ENCODE measurements at places on chromosomes 1 and 21.
A peak's percentile ranks its signal among the peaks of the same experiment; 100 is the strongest.

DNA sequence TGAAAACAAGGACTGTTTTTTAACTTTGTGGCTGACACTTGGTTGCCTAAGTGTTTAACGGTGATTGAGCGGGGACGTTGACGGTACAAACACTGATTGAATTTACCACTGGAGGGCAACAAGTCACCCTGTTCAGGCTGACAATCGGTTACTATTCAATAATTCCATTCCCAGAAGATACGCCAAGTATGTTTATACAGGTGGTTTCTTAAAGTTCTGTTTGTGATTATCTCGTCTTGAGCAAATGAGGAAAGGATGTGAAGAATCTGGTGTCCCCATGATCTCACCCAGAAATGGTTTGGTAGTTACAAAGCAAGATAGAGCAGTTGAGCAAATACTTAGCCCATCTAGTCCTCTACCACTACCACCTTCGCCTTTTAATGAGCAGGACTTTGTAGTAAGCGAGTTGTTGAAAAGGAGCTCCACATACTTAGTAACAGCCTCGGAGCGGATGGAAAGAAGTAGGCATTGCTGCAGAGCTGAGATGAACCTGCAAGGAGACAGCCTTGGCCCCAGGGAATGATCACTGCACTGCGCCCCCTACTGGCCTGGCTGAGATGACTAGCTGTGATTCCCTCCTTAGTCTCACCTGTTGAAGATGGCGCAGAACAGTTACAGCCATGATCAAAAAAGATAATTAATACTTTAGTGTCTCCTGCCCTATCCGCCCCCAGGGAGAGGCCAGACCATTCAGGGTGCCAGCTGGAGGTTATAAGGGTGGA is 36.3 kb downstream of the IFNAR1 start:
- no peaks in the 10 kb centered on the region for H3K27me3 ChIP-seq
- H3K27ac ChIP-seq = peak overlapping the region; percentile 51
- DNase-seq = peak; percentile 90

GRCh38 chr1:186812570-186812969 is 16.2 kb upstream of the PLA2G4A start:
- H3K4me1 ChIP-seq = no peaks in the 10 kb centered on the region
- DNase-seq = no peak
- no peaks in the 10 kb centered on the region for H3K36me3 ChIP-seq
- no peak overlapping the region for H3K4me3 ChIP-seq

GRCh38 chr1:31227891-31228568 is 11.7 kb downstream of the NKAIN1 start:
- no peak overlapping the region for H3K27ac ChIP-seq
- H3K4me1 ChIP-seq = no peaks in the 10 kb centered on the region
- no peaks in the 10 kb centered on the region for H3K36me3 ChIP-seq
- no peaks in the 10 kb centered on the region for H3K27me3 ChIP-seq

GRCh38 chr1:51417496-51418383 is 87.4 kb upstream of the TTC39A start:
- no peak overlapping the region for H3K27ac ChIP-seq
- no peak for DNase-seq
- H3K27me3 ChIP-seq = no peaks in the 10 kb centered on the region
- H3K4me1 ChIP-seq = no peaks in the 10 kb centered on the region

GRCh38 chr1:247358920-247359319 is 27.3 kb upstream of the ZNF496 start:
- peaks cover 14% of the 10 kb centered on the region for H3K4me1 ChIP-seq
- no peaks in the 10 kb centered on the region for H3K27me3 ChIP-seq
- peak overlapping the region; percentile 14 for H3K27ac ChIP-seq
- no peaks in the 10 kb centered on the region for H3K36me3 ChIP-seq

GRCh38 chr1:6956488-6957159 is 171.4 kb downstream of the CAMTA1 start:
- no peaks in the 10 kb centered on the region for H3K4me1 ChIP-seq
- no peak overlapping the region for H3K27ac ChIP-seq
- no peak for DNase-seq
- H3K36me3 ChIP-seq = no peaks in the 10 kb centered on the region
- no peak overlapping the region for H3K4me3 ChIP-seq

DNA sequence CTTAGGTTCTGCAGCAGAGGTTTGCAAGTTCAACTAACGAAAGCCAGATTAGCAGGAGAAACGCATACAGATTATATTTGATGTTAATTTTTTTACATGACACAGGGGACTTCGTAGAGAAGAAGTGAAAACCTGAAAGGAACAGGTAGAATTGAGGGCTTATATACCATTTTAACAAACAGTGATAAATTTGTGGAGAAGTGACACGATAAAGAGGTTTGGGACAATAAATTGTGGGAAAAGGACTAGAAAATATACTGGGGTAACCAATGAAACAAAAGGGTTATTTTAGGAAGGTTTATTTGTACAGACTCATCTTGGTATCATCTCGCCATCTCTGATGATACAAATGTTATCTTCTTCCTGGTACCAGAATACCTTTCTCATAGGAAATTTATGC is 452.9 kb downstream of the SETD4 start:
- H3K4me3 ChIP-seq = no peak overlapping the region
- no peaks in the 10 kb centered on the region for H3K4me1 ChIP-seq
- DNase-seq = no peak
- H3K27ac ChIP-seq = no peak overlapping the region
- no peaks in the 10 kb centered on the region for H3K36me3 ChIP-seq

DNA sequence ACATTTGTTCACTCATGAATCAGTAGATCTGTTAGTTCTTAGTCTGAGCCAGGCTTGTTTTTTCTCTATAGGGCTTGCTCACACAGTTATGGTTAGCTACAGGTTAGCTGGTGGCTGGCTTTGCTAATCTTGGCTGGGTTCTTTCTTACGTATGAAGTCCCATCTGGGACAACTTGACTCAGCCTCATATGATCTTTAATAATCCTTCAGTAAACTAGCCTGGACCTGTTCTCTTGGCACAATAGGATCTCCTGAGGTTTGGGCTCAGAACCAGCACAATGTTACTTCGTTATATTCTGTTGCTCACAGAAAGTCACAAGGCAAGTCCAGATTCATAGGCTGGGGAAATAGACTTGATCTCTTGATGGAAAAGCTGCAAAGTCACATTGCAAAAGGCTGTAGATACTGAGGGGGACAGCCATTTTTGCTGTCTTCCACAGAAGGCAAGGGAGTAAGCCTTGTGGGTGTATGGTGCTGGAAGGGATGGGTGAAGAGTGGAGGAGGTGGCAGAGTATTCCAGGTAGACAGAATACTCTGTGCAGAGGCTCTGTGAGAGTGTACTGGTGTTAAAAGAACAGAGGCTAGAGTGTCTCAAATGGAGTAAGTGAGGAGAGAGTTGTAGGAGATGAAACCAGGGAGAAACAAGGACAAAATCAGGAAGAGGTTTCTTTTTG is 24.4 kb downstream of the EFCAB7 start:
- no peaks in the 10 kb centered on the region for H3K4me1 ChIP-seq
- H3K27ac ChIP-seq = no peak overlapping the region
- H3K27me3 ChIP-seq = no peaks in the 10 kb centered on the region
- DNase-seq = no peak
- no peak overlapping the region for H3K4me3 ChIP-seq

- no peak overlapping the region for H3K27ac ChIP-seq
- no peak for DNase-seq
- no peak overlapping the region for H3K4me3 ChIP-seq
- peaks cover 6% of the 10 kb centered on the region for H3K4me1 ChIP-seq
- peaks cover 37% of the 10 kb centered on the region for H3K27me3 ChIP-seq
- no peaks in the 10 kb centered on the region for H3K36me3 ChIP-seq
These were observed 3.1 kb downstream of the CLIC6 start for GRCh38 chr21:34671891-34672290.

- H3K4me1 ChIP-seq = peaks cover 6% of the 10 kb centered on the region
- no peaks in the 10 kb centered on the region for H3K36me3 ChIP-seq
- H3K27me3 ChIP-seq = peaks cover 27% of the 10 kb centered on the region
- no peak overlapping the region for H3K27ac ChIP-seq
These were observed 7.9 kb downstream of the KLHDC8A start for GRCh38 chr1:205348554-205349487.

DNA sequence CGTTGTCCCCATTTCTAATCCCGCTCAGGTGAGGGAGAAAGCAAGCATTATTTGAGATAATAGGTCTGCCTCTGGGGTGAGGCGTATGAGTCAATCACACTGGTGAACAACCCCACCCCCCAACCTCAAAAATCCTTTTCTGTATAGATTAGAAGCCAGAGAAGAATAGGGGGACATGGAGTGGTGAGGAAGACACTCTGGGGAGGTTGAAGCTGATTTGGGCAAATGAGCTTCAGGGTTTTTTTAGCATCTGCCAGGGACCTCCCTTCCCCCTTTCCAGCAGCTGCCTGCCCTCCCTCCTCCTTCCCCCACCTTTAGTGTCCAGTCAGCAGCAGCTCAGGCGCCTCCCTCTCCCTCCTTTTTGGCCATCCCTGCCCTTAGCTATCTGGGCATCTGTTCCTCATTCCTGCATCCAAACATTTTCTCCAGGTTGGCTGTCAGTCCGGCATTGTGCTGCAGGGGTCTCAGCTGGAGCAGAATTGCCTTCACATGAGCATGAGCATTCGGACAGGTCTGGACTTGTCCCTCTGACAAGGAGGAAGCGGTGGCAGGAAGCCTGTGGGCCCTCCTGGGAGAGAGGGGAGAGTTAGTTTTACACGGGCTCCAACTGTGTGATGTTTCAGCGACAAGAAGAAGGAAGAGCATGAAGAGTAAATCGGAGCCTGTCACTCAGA is 30.8 kb upstream of the PTGFRN start:
- no peaks in the 10 kb centered on the region for H3K36me3 ChIP-seq
- no peak for DNase-seq
- H3K27me3 ChIP-seq = no peaks in the 10 kb centered on the region
- H3K4me3 ChIP-seq = peak overlapping the region; percentile 28

DNA sequence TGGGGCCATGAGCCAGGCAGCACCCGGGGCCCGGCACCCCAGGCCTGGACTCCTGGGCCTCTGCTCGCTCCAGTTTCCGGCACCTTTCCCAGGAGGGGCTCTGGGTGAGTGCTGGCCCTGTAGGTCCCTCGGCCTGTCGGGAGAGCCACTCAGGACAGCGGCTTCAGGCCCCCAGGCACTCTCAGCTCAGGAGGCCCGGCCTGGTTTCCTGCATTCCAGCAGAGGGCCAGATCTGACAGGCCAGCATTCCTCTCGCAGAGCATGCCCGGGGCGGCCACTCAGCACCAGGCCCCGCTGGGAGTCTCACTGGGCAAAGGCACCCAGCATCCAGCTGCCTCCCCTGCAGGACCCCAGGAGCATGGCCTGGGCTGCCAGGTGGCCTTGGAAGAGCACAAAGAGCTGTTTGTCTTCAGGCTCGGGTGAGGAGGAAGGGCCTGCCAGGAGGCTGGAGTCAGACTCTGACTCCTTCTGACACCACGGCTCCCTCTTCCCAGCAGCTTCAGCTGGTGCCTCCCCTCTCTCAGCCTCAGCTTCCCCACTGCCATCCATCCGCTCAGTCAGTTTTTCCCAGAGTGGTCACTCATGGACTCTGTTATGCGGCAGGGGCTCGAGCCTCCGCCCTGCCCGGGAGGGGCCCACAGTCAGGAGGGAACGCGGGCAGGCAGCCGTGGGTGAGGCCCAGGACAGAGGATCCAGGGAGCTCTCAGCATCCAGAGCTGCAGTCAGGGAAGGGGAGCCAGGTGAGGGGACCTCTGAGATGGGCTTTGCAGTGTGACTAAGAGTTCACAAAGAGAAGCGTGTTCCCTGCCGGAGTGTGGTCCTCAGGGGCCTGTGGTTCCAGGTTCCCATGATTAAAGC is 51.7 kb downstream of the WNT9A start:
- H3K36me3 ChIP-seq = no peaks in the 10 kb centered on the region
- H3K4me1 ChIP-seq = no peaks in the 10 kb centered on the region
- no peak overlapping the region for H3K4me3 ChIP-seq
- DNase-seq = peak; percentile 62
- H3K27me3 ChIP-seq = no peaks in the 10 kb centered on the region

GRCh38 chr1:85091671-85092280 is 43.5 kb upstream of the MCOLN3 start:
- no peaks in the 10 kb centered on the region for H3K27me3 ChIP-seq
- H3K4me3 ChIP-seq = peak overlapping the region; percentile 28
- no peak for DNase-seq
- no peaks in the 10 kb centered on the region for H3K4me1 ChIP-seq
- no peak overlapping the region for H3K27ac ChIP-seq
- H3K36me3 ChIP-seq = no peaks in the 10 kb centered on the region

DNA sequence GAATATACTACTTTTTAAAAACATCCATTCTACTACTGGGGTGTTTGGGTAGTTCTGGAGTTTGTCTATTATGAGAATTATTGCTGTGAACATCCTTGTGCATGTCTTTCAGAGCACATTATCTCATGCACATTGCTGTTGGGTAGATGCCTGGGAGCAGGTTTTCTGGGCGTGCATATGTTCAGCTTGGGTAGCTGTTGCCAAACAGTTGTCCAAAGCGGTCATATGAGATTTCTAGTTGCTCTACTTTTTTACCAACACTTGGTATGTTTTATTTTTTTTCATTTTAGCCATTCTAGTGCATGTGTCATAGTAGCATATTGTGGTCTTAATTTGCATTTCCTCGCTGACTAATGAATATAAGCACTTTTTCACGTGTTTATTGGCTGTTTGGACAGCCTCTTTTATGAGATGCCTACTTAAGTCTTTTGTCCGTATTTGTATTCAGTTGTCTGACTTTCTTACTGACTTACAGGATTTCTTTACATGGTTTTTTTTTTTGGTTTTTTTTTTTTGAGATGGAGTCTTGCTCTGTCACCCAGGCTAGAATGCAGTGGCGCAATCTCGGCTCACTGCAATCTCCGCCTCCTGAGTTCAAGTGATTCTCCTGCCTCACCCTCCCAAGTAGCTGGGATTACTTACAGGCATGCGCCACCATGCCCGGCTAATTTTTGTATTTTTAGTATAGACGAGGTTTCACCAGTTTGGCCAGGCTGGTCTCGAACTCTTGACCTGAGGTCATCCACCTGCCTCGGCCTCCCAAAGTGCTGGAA is 18.1 kb downstream of the ZDHHC18 start:
- DNase-seq = no peak
- no peak overlapping the region for H3K27ac ChIP-seq
- H3K27me3 ChIP-seq = no peaks in the 10 kb centered on the region
- peaks cover 9% of the 10 kb centered on the region for H3K4me1 ChIP-seq

DNA sequence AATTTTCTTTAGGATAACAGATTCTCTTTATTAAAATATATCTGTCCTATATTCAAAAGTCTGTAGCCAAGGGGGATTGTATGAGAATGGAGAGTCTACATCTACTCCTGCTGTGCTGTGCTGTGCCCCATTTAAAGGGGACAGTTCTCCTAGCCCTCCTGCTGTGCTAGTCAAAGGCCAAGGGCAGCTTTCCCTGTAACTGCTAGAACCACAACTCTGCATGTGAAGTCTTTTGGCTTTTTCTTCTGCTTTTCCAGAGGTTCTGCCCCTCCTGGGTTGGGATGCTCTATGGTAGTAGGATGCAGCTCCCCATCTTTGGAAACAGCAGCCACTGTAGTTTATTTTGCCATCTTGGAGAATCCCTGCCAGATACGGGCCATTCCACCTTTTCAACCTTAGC is 197.5 kb upstream of the JUN start:
- peaks cover 5% of the 10 kb centered on the region for H3K4me1 ChIP-seq
- DNase-seq = no peak
- H3K27me3 ChIP-seq = no peaks in the 10 kb centered on the region
- no peak overlapping the region for H3K4me3 ChIP-seq
- H3K36me3 ChIP-seq = no peaks in the 10 kb centered on the region

Data from upper lobe of right lung (tissue), 1 donor.